ENCODE measurements at places on chromosomes 7 and 10.

GRCh38 chr10:88687853-88688467 lies 18.1 kb upstream of the LIPK start:
- peak; percentile 63 for DNase-seq

GRCh38 chr10:60186315-60187071 lies 203.2 kb downstream of the ANK3 start:
- DNase-seq, result no peak

- no peak for DNase-seq
These were observed 30.1 kb downstream of the KCND2 start for GRCh38 chr7:120303105-120303504.

GRCh38 chr10:55495555-55495954 lies 694.5 kb upstream of the PCDH15 start:
- DNase-seq, result peak; percentile 11

DNA sequence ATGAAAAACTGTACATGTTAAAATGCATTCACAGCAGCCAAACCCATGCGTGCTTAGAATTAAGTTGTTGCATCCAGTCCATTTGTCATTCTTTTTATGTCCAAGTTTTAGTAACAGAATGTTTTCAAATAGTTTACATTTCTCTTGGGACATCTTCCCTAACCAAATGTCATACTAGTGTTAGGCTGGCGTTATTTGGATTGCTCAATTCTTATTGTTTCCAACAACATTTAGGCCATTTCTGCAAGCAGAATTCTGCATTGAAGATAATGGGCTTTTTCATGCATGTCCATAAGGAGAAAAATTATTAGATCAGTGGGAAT lies 203.0 kb downstream of the HIBADH start:
- no peak for DNase-seq

GRCh38 chr10:122139627-122140170 lies 131.4 kb upstream of the BTBD16 start:
- no peak for DNase-seq

DNA sequence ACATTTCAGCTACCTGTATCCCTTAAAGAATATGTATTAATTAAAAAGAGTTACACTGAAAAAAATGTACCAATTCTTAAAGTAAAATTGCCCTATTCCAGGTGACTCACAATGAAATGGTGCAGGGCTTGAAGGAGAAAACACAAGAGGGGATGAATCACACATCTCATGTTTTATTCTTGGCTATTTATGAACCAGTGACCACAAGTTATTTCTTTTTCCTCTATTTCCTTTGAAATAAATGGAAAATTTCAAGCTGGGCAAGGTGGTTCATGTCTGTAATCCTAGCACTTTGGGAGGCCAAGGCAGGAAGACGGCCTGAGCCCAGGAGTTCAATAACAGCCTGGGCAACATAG lies 106.8 kb downstream of the UBE2H start:
- DNase-seq, result peak; percentile 27

DNA sequence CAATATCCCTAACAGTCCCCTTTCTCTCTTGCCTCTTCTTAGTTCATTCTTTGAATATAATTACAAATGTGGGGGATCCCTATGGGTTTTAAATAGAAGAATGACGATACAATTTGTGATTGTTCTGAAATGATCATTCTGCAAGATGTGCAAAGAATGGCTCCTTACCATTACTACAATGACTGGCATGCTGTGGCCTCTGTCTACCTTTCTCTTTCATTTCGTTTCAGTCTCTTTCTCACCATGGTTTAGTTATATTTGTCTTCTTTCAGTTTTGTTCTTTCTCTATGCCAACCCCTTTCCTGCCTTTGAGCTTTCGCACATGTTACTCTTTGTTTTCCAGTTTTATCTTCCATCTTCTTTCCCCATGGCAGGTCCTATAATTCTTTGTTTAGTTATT lies 176.5 kb downstream of the SUGCT start:
- no peak for DNase-seq

Data from inflammatory macrophage treated with lipopolysaccharide for 1 hour (primary cell).